ENCODE measurements at places on chromosomes 5 and 9.

DNA sequence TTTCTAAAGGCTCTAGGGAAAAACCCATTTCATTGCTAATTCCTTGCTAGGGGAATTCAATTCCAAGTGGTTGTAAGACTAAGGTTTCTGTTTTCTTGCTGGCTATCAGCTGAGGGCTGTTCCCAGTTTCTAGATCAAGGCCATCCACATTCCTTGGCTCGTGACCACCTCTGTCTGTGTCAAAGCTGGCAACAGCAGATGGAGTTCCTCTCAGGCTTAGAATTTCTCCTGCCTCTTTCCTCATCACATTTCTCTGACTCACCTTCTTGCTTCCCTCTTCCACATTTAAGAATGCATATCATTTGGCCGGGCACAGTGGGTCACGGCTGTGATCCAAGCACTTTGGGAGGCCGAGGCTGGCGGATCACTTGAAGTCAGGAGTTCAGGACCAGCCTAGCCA is 19.0 kb downstream of the DAB2IP start:
- DNase-seq = no peak

GRCh38 chr5:74673011-74673790 is 11.8 kb upstream of the HEXB start:
- peak; percentile 0 for DNase-seq

- no peak for DNase-seq
Observed at GRCh38 chr5:151483176-151483575, 35.8 kb downstream of the SLC36A1 start.

- peak; percentile 54 for DNase-seq
Observed at GRCh38 chr9:78030553-78031443, 813 bp downstream of the GNAQ start.

DNA sequence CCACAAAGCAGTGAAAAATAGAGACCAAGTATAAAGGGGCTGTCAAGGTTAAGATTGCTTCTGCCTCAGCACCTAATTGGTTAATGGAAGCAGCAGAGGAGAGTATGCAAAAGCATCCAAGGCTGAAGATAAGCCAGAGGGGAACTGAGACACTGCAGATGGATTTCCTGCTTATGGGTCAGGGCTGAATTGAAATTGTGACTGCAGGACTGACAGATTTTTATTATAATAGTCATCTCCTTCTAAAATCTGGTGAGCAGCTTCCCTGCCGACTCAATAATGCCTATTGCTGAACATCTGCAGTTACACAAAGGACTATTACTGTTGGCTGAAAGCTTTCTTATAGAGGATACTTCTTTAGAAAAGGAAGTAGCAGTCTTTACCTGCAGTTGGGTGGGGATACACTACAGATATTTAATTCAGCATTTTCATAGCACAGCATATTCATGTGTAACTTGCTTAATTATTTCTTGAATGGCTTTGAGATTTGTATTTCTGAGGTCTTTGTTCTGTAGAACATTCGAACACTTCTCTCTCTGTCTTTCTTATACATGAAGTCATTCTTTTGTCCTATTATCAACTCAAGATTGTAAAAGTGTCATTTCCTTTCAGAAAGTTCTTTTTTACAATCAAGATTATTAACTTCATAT is 363.0 kb upstream of the RIOK2 start:
- DNase-seq = no peak

DNA sequence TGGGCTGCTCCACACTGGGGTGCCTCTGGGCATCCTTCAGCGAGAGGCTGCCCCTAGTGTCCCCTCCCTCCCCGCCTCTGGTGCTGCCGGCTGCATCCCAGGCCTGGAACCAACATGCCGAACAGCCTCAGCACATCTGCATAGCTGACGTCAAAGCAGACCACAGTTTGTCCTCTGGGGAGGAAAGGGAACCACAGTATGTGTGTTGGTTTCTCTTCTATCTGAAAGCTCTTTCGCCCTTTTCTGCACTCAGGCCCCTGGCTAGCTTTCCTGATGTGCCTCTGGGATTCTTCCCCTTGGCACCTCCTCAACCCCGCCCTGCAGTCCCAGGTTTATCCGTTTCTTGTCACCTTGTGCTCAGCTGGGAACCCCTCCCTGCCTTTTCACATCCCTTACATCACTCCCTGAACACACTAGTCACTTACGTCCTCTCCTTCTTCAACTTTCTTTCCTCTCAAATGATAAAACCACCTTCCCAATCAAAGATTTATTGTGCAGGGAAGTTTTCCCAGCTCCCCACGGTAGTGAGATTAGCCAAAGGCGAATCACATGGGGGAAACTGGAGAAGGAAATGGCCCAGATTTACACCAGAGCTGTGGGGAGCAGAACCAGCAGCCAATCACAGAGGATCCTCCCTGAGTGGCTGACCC is 35.5 kb upstream of the B4GALT1 start:
- DNase-seq = no peak

DNA sequence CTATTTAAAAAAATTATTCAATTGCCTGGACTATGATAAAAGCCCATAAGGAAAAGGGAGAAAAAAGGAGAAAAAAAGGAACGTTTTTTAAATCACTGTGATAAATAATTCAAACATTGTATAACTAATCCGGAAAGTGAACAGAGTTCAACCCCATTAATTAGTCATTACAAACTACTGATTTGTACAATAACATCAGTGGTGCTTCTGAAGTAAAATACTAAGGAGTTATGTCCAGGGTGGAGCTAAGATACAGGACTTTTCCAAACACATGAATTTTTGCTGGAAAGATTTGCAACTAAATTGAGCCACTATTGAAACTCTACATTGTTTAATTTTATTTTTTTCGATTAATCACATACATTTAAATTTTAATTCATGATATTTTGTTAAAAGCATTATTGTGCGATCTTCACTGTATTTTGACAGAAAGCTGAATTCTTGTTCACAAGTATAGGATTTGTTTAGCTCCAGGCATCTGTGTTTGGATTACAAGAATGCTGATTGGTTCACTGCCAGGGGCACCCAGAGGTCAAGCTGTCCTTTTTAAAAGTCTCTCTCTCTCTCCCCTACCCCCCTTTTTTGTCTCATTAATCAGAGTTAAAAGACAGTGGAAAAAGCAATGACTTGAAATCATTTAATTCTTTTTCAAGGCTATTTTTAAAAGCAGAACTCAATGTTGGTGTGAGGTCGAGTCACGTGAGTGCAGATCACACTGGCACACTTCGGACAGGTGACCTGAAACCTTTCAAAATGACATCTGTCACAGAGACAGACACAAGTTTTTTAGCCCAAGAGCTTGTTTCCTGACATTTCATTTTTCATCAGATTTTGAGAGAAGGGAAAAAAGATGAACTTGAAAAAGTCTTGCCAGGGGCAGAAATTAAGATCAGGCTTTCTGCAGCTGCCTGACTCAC is 387.3 kb downstream of the NR2F1-AS1 start:
- DNase-seq = no peak

- DNase-seq = no peak
Observed at GRCh38 chr5:110045158-110045557, 355.4 kb downstream of the MAN2A1 start.

- DNase-seq = no peak
Observed at GRCh38 chr5:150013931-150014330, 13.4 kb downstream of the HMGXB3 start.

- no peak for DNase-seq
Observed at GRCh38 chr5:39005566-39006232, 68.5 kb downstream of the RICTOR start.

GRCh38 chr5:173672891-173673290 is 56.4 kb upstream of the BOD1 start:
- no peak for DNase-seq

GRCh38 chr5:89277816-89278215 is 394.8 kb upstream of the MEF2C start:
- DNase-seq = no peak

DNA sequence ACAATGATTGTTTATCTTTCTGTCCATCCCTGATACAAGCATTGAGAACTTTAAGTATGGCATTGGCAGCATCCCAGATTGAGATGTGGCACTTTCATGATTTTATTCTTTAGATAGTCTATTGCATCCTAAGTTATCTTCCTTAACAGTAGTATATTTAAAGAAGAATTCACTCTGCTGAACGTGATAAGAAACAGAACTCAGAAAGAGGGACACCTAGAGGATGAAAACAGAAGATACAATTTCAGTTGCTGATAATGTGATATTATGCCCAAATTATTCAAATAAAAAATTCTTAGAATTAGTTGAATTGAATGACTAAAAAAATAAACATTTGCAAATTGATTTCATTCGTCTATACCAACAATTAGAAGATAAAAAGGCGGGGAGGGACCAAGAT is 218.1 kb upstream of the DMRTA1 start:
- no peak for DNase-seq

- no peak for DNase-seq
Observed at GRCh38 chr5:156981481-156981880, 18.5 kb upstream of the TIMD4 start.

DNA sequence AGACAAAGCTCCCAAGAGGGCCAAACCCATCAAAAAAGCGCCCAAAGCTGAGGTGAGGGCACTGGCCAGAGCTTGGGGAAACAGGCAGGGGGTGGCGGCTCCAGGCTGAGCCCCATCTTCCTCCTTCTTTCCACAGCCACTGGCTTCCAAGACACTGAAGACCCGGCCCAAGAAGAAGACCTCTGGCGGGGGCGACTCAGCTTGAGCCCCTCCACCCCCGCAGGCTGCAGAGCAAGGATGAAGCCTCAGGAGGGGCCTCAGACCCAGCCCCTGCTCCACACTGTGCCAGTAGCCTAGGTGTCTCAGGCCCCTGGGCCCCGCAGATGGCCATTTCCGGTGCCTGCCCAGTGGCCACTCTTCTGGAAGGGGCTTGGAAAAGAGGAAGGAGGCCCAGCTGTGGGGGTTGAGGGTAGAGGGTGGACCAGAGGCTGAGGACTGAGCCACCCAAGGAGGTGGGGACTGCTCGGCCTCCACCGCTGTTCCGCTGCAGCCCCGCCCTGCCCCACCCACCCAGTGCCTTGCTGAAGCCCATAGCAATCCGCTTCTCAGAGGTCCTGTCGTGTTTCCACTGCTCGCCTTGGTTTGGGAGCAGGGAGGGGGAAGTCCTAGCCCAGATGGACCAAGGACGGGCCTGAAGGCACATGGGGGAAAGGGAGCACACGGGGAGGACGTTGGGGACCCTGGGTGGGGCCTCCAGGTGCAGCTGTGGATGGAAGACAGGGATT is 6.9 kb downstream of the REEP2 start:
- no peak for DNase-seq

- no peak for DNase-seq
Observed at GRCh38 chr9:96621618-96622017, 2.0 kb upstream of the CDC14B start.

DNA sequence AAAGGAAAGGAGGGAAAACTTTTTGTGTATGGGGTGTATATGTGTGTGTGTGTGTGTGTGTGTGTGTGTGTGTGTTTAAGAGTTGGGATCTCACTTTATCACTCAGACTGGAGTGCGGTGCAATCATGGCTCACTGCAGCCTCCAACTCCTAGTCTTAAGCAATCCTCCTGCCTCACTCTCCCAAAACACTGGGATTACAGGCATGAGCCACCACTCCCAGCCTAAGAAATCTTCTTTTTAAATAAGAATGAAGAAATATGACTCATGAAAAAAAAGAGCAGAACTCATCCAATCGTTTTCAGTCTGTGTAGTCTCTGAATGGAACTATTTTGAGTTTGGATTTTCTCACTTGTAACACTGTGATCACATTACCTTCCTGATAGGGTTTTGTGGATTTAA is 601.5 kb downstream of the ACTL7B start:
- DNase-seq = no peak

GRCh38 chr5:168793841-168794837 is 215.0 kb upstream of the PANK3 start:
- DNase-seq = no peak

DNA sequence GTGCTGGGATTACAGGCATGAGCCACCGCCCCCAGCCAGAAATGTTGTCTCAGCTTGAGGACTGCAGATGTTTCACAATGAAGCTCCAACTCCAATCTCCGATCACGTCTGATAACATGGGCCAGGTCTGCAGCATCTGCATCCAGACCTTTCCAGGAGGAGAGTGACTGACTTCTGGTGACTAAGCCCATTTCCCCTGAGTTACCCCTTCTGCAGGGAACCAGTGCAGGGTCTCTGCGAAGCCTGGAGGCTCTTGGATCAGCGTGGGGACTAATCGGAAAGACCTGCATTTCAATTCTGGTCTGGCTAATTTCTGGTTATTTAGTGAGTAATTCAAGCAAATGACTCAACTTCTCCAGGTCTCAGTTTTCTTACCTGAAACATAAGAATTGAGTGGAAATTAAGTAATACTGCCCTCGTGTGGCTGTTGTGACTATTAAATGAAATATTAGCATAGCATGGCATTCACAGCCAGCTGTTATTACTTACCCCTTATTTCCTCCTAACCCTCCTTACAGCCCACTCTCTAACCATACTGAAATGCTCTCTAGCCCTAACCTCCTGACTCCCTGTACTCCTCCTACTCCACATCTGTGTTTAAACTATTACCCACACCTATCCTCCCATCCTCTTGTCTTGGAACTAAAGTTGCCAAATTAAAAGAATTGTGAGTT is 2.2 kb upstream of the GNPDA1 start:
- no peak for DNase-seq
